ENCODE measurements at places on chromosomes 2 and 18. TPM values are rescaled to one million over a fixed set of nuclear protein-coding genes. Genes with fewer than 3 reads are reported as not detected.

Gene KCNG2
- polyA plus RNA-seq, result not detected

Gene TBC1D8
- 1.5 TPM for polyA plus RNA-seq

Gene PPP1CB
- 20.4 TPM for polyA plus RNA-seq

Gene PTGR3
- polyA plus RNA-seq, result 24.6 TPM

Gene LRATD1
- polyA plus RNA-seq, result 0.40 TPM

Gene COBLL1
- polyA plus RNA-seq, result 1.2 TPM

Gene CD8B2
- polyA plus RNA-seq, result not detected

- no peaks in the 10 kb centered on the region for H3K4me1 ChIP-seq
- no peak for DNase-seq
- H3K27me3 ChIP-seq, result no peaks in the 10 kb centered on the region
- H3K4me3 ChIP-seq, result no peak overlapping the region
- no peak overlapping the region for H3K27ac ChIP-seq
These were observed 101.9 kb downstream of the ACTR2 start for GRCh38 chr2:65329525-65329924.

DNA sequence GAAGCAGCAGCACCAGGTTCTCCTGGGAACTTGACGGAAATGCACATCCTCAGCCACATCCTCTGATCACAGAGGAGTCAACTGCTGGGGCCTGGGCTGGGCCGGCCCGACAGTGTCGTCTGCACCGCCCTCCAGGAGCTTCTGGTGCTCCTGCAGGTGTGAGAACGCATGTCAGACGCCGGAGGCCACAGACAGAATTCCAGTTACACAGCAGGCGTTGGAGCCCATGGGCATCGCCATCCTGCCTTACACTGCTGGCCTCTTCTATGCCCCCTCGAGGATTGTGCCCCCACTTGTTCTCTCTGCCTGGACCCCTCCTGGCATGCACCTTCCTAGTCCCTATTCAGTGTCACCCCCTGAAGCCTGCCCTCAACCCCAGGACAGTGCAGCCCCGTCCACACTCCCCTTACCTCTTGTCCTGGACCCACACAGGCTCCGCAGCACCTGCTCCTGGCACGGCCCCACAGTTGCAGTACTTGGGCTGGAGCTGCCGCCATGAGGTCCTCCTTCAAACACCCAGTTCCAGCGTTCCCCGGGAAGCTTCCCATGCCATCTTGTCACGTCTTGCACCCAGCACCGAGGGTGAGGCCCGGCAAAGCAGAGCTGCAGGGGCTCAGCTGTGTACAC, 37.5 kb downstream of the ADI1 start:
- H3K4me1 ChIP-seq, result no peaks in the 10 kb centered on the region
- peaks cover 32% of the 10 kb centered on the region for H3K36me3 ChIP-seq
- H3K4me3 ChIP-seq, result no peak overlapping the region
- no peak for DNase-seq
- no peaks in the 10 kb centered on the region for H3K27me3 ChIP-seq

DNA sequence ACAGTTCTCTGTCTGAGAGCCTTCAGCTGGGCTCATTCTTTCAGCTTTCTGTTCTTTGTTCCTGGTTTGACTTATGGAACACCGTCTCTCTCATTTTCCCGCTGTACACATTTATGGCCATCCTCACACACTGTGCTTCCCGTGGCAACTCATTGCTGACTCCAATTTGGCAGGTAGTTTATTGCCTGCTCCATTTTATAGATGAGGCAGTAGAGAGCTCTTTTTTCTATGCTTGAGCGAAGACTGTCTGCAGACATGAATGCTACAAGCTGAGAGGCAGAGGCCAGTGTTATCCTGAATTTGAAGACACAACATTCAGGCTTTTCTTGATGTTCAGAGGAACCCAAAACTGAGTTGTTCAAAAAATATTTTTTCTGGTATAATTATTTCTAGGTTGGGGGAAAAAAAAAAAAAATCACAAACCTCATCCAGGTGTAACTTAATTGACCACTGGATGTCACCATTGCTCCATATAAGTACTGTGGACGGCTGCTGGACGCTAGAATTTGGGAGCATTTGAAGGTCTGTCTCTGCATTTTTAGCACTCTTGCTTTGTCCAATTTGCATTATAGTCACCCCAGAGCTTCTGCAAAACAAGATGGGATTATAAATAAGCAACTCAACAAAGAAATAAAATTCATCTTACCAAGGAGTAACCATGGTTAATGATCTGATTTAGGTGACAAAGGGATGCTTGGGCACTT, 83.5 kb downstream of the HRH4 start:
- no peak overlapping the region for H3K27ac ChIP-seq
- peak; percentile 40 for DNase-seq
- H3K36me3 ChIP-seq, result no peaks in the 10 kb centered on the region
- no peaks in the 10 kb centered on the region for H3K4me1 ChIP-seq
- no peak overlapping the region for H3K4me3 ChIP-seq

DNA sequence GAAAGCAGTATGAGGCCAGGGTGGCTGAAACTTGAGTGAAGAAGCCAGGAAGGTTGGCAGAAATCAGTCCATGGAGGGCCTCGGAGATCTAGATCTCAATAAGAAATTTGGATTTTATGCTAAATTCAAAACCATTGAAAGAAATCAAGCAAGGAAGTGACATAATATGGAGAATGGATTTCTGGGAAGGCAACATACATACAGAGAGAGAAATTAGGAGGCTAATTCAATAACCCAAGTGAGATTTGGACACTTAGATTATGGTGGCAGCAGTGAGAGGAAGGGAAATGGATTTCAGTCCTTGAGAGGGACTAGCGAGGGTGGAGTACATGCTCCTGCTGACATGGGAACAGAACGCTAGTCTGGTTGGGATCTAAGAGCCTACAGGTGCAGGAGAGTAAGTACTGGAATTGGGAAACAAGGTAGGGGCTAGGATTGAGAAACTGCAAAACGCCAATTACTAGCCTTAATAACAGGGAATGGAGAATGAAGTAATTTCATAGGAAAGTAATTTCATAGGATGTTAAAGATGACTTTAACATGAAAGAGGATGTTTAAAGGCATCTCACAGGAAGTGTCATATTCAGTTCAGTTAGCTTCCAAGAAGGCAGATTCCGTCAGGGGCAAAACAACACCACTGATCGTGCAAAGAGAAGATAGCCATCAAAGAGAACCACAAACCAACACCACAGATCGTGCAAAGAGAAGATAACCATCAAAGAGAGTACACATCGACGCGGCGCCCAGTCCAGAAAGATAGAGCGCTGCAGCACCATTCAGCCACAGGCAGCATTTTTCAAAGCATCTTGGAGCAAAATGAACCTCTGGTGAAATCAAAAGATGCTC, 27.2 kb downstream of the CDKL4 start:
- no peaks in the 10 kb centered on the region for H3K27me3 ChIP-seq
- H3K27ac ChIP-seq, result no peak overlapping the region
- no peaks in the 10 kb centered on the region for H3K4me1 ChIP-seq
- no peak overlapping the region for H3K4me3 ChIP-seq
- H3K36me3 ChIP-seq, result no peaks in the 10 kb centered on the region

- no peaks in the 10 kb centered on the region for H3K36me3 ChIP-seq
- H3K27me3 ChIP-seq, result no peaks in the 10 kb centered on the region
- peaks cover 12% of the 10 kb centered on the region for H3K4me1 ChIP-seq
These were observed 165.4 kb downstream of the TCF4 start for GRCh38 chr18:55422456-55423180.

- H3K4me1 ChIP-seq, result no peaks in the 10 kb centered on the region
- no peak overlapping the region for H3K4me3 ChIP-seq
- H3K27me3 ChIP-seq, result no peaks in the 10 kb centered on the region
- H3K27ac ChIP-seq, result no peak overlapping the region
- H3K36me3 ChIP-seq, result no peaks in the 10 kb centered on the region
- no peak for DNase-seq
These were observed 13.1 kb upstream of the NR4A2 start for GRCh38 chr2:156345582-156345981.

DNA sequence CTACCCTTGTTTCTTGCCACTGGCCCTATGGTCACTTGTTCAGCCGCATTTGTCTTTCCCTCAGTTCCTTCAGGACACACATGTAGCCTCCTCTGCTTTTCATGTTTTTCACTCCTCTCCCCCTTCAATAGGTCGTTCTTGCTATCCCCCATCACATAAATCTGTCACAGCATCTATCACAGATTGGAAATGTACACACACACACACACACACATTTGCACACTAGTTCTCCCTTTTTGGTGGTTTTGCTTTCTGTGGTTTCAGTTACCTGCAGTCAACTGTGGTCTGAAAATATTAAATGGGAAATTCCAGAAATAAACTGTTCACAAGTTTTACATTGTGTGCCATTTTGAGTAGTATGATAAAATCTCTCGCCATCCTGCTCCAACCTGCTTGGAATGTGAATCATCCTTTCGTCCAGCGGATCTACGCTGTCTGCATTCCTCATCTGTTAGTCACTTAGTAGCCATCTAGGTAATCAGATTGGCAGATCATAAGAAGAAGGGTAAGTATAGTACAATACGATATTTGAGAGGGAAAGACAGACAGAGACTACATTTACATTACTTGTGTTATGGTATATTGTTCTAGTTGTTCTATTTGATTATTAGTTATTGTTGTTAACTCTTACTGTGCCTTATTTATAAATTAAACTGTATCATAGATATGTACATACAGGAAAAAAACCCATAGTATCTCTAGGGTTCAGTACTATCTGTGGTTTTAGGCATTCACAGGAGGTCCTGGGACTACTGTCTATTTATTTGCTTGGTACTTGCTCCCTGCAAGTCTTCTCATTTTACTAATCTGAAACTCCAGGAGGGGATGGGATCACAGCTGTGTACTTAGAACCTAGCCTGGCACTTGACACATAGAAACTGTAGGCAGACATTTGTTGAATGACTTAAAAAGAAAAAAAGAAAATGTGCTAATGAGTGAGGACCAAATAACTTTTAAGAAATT, 86.1 kb upstream of the PNPT1 start:
- H3K36me3 ChIP-seq, result no peaks in the 10 kb centered on the region
- H3K4me3 ChIP-seq, result no peak overlapping the region
- peak; percentile 82 for DNase-seq
- peaks cover 5% of the 10 kb centered on the region for H3K4me1 ChIP-seq
- H3K27ac ChIP-seq, result no peak overlapping the region

- H3K27me3 ChIP-seq, result no peaks in the 10 kb centered on the region
- H3K27ac ChIP-seq, result no peak overlapping the region
- no peaks in the 10 kb centered on the region for H3K36me3 ChIP-seq
- no peak overlapping the region for H3K4me3 ChIP-seq
- peak; percentile 14 for DNase-seq
These were observed 256.4 kb downstream of the MEIS1 start for GRCh38 chr2:66691031-66691965.

DNA sequence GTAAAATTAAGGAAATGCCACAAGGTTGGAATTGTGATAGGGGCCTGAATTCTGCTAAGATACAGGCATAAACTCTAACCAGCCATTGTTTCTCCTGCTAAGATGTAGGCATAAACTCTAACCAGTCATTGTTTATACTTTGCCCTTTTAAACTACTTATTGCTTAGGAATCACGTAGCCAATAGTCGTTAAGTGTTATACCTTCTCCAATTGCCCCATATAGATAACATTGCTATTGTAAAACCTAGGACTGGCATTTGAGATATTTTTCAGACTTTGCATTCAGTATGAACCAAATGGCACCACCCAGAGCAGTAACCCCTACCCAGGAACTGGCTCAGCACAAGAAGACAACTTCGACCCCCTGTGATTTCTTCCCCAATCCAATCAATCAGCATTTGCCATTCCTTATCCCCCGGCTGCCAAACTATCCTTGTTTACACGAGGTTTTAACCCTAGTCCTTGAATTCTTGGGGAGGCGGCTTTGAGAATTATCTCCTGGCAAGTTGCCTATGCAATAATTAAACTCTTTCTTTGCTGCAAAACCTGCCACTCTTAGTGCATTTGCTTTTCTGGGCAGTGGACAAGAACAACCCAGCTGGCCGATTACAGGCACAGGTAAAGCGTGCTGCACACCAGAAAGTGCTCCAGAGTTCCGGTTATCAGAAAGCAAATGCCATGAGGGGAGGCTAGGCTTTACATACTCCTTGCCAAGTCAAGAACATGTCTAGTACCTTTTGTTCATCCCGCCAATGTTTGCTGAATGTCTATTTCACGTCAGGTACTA, 167.6 kb downstream of the LAMA1 start:
- H3K4me1 ChIP-seq, result no peaks in the 10 kb centered on the region
- H3K4me3 ChIP-seq, result no peak overlapping the region
- peaks cover 13% of the 10 kb centered on the region for H3K36me3 ChIP-seq
- no peak for DNase-seq

DNA sequence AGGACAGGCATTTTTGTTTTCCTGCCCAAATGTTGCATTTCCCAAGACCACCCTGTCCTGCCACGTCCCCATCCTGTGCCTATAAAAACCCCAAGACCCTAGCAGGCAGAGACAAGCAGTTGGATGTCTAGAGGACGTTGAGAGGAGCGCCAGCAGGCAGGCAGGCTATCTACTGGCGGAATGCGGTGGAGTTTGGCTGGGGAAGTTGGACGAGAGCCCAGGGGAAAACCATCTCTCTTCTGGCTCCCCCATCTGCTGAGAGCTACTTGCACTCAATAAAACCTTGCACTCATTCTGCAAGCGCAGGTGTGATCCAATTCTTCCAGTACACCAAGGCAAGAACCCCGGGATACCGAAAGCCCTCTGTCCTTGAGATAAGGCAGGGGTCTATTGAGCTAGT, 72.5 kb downstream of the ARL6IP6 start:
- H3K4me1 ChIP-seq, result no peaks in the 10 kb centered on the region
- no peaks in the 10 kb centered on the region for H3K27me3 ChIP-seq
- no peak overlapping the region for H3K27ac ChIP-seq
- DNase-seq, result no peak
- H3K36me3 ChIP-seq, result no peaks in the 10 kb centered on the region
- H3K4me3 ChIP-seq, result no peak overlapping the region

DNA sequence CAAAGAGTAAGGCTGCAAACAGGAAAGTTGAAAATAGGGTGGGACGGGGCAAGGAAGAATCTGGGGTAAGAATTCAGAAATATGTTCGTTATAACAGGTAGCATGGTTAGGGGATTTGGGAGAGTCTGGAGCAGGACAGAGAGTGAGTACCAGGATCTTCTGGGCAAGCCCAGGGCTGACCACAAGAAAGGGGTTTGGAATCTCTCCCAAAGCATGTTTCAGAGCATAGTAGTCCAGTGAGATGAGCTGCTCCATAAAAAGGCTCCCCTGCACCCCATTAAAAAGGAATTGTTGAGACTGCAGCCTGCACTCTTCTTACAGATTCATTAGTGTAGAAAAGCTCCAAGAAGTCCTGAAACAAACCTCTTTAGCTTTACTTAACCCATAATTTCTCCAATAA, 291.1 kb downstream of the MTX2 start:
- DNase-seq, result peak; percentile 12
- H3K4me1 ChIP-seq, result peaks cover 2% of the 10 kb centered on the region
- peaks cover 7% of the 10 kb centered on the region for H3K27me3 ChIP-seq
- no peak overlapping the region for H3K27ac ChIP-seq
- H3K4me3 ChIP-seq, result no peak overlapping the region

- no peaks in the 10 kb centered on the region for H3K4me1 ChIP-seq
- H3K36me3 ChIP-seq, result no peaks in the 10 kb centered on the region
- DNase-seq, result peak; percentile 77
- no peak overlapping the region for H3K27ac ChIP-seq
These were observed 220.8 kb downstream of the GULP1 start for GRCh38 chr2:188512456-188512855.

DNA sequence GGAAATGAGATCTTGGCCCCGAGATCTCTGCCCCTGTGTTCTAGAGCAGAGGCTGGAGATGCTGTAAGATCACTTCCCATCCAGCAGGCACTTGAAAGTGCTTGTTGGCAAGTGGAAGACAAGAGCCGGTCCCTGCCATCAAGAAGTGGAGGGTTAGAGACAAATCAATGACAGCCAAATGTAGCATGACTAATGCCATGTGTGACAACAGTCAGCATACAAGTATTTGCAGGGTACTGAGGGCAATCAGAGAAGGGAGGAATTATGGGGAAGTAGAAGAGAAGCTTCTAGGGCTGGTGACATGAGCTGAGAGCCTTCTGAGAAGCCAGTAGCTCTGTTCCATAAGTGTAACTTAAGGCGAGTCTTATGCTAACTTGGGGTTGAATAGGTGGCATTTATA, 58.6 kb downstream of the TMEM17 start:
- H3K4me3 ChIP-seq, result no peak overlapping the region
- H3K36me3 ChIP-seq, result no peaks in the 10 kb centered on the region
- no peak for DNase-seq
- H3K27me3 ChIP-seq, result peaks cover 34% of the 10 kb centered on the region
